Posterior cingulate gyrus (tissue), 11 donors: ENCODE measurements at places on chromosomes 11 and 22.

DNA sequence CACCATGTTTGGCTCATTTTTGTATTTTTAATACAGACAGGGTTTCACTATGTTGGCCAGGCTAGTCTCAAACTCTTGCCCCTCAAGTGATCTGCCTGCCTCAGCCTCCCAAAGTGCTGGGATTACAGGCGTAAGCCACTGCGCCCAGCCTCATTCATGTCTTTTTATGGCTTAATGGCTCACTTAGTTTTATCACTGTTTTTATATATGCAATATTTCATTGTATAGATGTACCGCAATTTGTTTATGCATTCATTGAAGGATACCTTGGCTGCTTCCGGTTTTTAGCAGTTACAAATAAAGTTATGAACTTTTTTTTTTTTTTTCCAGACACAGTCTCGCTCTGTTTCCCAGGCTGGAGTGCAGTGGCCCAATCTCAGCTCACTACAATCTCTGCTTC is 5.5 kb upstream of the TCN2 start:
- DNase-seq, result no peak

DNA sequence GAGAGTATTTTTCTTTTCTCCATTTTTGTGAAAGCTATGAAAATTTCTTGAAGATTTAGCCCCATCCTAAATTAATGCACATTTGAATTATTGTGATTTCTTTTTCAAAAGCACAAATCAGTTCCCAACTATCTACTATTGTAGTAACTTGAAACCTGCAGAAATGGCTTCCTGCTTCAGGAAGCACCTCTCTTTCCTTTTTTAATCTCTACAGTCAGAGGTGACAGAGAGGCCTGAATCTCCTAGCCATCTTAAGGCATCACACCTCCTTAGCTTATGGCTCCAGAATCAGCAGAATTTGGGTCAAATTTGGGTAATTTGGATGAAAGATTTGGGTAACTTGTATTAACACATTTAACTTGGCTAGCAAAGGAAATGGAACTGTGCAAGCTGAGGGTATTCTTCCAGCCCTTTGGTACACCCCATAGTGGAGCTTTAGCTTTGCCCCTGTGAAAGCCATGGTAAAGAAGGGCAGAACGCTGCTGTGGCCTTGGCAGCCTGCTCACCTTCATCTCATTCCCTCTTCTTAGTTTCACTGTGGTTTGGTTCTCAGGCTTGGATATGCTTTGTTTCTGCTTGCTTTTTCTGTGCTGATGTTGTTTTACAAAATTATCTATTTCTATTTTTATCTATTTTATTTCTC is 16.2 kb downstream of the TBCEL start:
- DNase-seq, result no peak

- no peak for DNase-seq
Measured at GRCh38 chr22:43376765-43377547, 33.8 kb upstream of the SCUBE1 start.

- DNase-seq, result no peak
Measured at GRCh38 chr22:30806391-30806861, 111.8 kb downstream of the OSBP2 start.

GRCh38 chr11:123562829-123563228 is 91.6 kb downstream of the SCN3B start:
- DNase-seq, result no peak

GRCh38 chr11:64734811-64735724 is 8.9 kb downstream of the RASGRP2 start:
- no peak for DNase-seq
